ENCODE measurements at places on chromosomes 7 and 10.

GRCh38 chr10:88525371-88526069, 57.6 kb downstream of the RNLS start:
- peak; percentile 58 for DNase-seq

DNA sequence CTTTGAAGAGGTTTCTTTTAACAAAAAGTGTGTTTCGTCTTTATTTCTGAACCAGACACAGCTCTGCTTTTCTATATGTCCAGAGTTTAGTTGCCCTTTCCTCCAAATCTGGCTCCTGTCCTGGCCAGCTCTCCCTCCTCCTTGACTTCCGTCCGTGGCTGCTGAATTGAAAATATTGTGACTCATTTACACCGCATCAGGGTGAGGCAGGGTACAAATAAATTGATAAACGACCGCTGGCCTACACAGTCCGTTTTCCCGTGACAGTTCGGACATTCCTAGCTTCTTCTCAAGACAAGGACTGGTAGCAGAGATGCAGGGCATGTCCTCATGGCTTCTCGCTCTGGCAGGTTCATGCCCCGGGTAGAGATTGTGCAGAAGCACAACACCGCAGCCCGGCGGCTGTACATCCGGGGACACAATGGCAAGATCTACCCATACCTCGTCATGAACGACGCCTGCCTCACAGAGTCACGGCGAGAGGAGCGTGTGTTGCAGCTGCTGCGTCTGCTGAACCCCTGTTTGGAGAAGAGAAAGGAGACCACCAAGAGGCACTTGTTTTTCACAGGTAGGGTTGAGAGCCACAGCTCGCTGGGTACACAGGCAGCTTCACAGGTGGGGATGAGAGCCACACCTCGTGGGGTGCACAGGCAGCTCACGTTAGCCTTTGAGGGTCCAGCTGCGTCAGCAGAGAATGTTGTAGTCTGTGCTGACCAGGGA, 126.6 kb downstream of the TRRAP start:
- DNase-seq, result no peak

- no peak for DNase-seq
Measured at GRCh38 chr10:89207801-89208551, 859 bp upstream of the CH25H start.

GRCh38 chr10:7218968-7219367, 191.9 kb downstream of the SFMBT2 start:
- DNase-seq, result peak; percentile 9

DNA sequence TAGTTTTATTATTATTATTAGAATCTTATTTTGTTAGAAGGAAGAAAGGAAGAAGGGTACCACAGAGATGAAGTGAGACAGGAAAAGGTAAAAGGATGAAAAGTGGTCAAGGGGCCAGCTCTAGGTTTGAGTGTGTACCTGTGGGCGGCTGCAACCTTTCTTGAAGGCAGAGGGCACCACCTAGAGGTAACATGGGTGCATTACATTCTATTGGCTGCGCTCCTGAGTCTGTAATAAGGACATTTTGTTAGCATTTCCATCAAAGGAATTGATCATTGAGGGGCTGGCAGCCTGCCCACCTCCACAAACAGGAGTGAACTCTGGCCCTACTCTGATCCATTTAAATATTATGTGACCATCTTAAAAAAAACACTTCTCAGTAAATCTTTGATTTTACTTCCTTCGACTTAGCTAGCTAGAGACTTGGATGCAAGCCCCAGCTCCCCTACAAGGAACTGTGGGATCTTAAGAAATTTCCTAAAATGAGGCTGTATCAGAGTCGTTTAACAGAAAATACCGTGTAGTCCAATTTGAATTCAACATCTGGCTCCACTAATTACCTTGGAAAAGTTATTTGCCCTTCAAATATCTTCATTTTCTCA, 610.4 kb downstream of the IPMK start:
- peak; percentile 3 for DNase-seq
